ENCODE measurements at places on chromosomes 3 and 15. TPM values are rescaled to one million over a fixed set of nuclear protein-coding genes. Genes with fewer than 3 reads are reported as not detected.

The SCN11A gene
- not detected for total RNA-seq

DNA sequence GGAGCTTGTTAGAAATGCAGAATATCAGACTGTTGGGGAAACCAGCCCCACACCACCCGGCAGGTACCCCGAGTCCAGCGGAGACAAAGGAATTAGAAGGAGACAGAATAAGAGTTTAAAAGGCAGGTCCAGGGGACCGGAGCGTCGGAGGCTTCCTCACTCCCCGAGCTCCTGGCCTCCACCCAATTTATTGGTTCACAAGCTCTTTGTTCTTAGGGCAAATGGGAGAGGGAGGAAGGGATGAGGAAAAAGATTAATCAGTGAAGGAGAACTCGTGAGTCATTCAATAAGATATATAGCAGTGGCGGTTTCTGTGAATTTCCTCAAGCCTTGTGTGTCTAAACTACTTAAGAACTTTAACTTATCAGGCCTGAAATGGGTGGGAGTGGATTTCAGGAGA, 32.1 kb upstream of the WDR72 start:
- no peaks in the 10 kb centered on the region for H3K4me1 ChIP-seq
- H3K36me3 ChIP-seq: no peaks in the 10 kb centered on the region
- H3K4me3 ChIP-seq: no peak overlapping the region
- H3K27me3 ChIP-seq: no peaks in the 10 kb centered on the region

DNA sequence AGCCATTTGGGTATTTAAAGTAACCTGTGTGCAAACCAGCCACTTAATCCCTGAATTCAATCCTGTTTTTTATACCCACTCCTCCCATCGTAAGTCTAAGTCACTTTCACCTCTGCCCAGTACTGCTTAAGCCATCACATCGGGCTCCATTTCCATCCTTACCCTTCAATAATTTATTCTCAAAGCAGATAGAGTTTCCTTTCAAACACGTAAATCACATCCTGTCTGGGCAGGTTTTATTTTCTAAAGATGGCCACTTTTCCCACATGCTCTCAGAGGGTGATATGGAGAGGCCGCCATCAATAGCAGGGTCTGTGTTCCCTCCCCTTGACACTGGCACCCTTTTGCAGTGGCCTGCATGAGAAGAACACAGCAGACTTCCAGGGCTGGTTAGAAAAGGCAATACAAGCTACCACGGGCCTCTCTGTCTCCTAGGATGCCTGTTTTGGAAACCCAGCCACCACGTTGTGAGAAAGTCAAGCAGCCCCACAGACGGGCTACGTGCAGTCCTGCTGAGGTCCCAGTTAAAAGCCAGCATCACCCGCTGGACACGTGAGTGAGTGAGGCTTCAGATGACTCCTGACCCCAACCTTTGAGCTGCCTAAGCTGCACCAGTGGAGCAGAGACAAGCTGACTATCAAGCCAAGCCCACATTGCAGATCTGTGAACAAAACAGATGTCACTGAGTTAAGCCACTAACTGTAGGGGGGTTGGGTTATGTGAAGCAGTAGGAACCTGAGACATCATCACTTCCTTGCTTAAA, 241.8 kb upstream of the SLCO3A1 start:
- H3K36me3 ChIP-seq: no peaks in the 10 kb centered on the region
- DNase-seq: no peak
- no peak overlapping the region for H3K27ac ChIP-seq
- H3K4me3 ChIP-seq: no peak overlapping the region
- no peaks in the 10 kb centered on the region for H3K4me1 ChIP-seq

The STAC gene
- 17.6 TPM for total RNA-seq

DNA sequence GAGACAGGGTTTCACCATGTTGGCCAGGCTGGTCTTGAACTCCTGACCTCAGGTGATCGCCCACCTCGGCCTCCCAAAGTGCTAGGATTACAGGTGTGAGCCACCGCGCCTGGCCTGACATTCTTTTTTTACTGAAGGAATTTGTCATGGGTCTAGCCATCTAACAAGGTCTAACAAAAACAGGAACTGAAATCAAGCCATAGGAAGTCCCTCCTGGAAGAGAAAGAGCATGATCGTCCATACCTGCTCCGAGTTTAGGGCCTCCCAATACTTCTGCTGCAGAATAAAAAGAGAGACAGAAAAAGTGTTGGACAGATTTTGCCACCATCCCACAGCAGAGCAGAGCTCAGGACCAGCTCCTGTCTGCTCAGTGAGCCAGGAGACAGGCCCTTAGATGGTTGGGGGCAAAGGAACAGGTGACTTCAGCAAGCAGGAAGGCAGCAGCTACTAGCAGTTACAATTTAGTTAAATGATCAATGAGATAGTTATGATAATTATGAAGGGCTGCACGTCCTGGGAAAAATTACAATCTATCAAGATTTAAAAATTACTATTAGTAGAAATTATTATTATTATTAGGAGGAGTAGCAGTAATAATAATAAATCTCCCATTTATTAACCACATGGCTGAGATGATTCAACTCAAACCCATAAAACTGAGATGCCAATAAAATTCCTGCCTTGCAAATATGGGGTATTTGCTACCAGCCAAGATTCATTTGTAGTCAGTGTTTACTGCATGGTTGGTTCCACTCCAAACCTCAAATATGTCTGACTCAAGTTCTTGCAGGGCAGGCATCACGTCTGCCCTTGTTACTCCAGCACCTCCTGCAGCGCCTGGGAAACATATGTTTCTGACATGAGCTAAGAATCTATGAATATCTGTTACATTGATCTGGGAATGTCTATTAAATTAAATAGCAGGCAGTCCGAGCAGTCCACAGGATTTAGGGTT, 40.1 kb downstream of the TMEM44 start:
- H3K4me3 ChIP-seq: no peak overlapping the region
- peak; percentile 81 for DNase-seq
- no peaks in the 10 kb centered on the region for H3K27me3 ChIP-seq

DNA sequence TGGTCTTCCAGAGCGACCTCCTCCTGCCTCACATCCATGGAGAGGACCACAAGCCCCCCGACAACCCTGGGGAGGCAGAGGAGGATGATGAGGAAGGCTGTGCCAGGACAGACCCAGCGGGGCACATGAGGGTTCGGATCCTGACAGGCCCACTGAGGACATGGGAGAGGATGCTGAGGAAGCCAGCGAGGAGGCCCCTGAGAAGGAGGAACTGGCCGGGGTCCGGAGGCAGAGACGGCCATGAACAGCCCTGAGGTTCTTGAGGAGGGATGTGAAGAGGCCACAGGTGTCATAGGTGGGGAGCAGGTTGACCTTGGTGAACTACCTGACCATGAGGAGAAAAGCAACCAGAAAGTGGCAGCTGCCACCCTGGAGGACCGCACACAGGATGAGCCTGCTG, 54.9 kb upstream of the WNT7A start:
- H3K4me3 ChIP-seq: no peak overlapping the region
- H3K4me1 ChIP-seq: no peaks in the 10 kb centered on the region
- H3K27ac ChIP-seq: no peak overlapping the region
- DNase-seq: no peak
- H3K27me3 ChIP-seq: peaks cover 47% of the 10 kb centered on the region
- H3K36me3 ChIP-seq: no peaks in the 10 kb centered on the region

GRCh38 chr3:112814266-112814665, 32.4 kb downstream of the CD200R1L start:
- H3K27me3 ChIP-seq: no peaks in the 10 kb centered on the region
- peaks cover 33% of the 10 kb centered on the region for H3K4me1 ChIP-seq
- H3K27ac ChIP-seq: peak overlapping the region; percentile 39
- H3K36me3 ChIP-seq: no peaks in the 10 kb centered on the region
- peak; percentile 15 for DNase-seq

DNA sequence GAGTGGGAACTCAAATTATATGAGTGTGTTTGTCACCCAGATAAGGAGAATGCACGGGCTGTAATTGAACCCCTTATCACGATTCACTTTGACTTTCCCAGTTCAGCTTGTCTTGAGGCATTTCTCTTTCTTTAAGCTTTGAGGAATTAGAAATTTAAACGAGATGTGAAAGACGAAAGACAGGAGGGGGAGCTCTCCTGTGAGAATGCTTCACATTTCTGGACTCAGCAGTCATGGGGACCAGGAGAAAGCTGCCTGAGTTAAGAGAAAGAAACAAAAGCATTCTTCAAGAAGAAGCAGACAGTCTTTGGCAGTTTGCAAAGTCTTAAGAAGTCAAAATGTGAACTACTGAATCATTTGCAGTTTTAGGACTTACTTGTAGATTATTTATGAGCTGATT, 205.6 kb downstream of the NECTIN3 start:
- DNase-seq: no peak
- no peaks in the 10 kb centered on the region for H3K4me1 ChIP-seq
- no peak overlapping the region for H3K4me3 ChIP-seq
- H3K36me3 ChIP-seq: no peaks in the 10 kb centered on the region
- H3K27ac ChIP-seq: no peak overlapping the region

The LARP6 gene
- total RNA-seq: 31.2 TPM

The ARIH2 gene
- total RNA-seq: 86.1 TPM

- DNase-seq: no peak
- H3K4me1 ChIP-seq: no peaks in the 10 kb centered on the region
- no peaks in the 10 kb centered on the region for H3K36me3 ChIP-seq
- H3K4me3 ChIP-seq: no peak overlapping the region
- no peak overlapping the region for H3K27ac ChIP-seq
Observed at GRCh38 chr15:25177955-25178801, 223.4 kb downstream of the SNRPN start.

The PLSCR4 gene
- total RNA-seq: 8.3 TPM

DNA sequence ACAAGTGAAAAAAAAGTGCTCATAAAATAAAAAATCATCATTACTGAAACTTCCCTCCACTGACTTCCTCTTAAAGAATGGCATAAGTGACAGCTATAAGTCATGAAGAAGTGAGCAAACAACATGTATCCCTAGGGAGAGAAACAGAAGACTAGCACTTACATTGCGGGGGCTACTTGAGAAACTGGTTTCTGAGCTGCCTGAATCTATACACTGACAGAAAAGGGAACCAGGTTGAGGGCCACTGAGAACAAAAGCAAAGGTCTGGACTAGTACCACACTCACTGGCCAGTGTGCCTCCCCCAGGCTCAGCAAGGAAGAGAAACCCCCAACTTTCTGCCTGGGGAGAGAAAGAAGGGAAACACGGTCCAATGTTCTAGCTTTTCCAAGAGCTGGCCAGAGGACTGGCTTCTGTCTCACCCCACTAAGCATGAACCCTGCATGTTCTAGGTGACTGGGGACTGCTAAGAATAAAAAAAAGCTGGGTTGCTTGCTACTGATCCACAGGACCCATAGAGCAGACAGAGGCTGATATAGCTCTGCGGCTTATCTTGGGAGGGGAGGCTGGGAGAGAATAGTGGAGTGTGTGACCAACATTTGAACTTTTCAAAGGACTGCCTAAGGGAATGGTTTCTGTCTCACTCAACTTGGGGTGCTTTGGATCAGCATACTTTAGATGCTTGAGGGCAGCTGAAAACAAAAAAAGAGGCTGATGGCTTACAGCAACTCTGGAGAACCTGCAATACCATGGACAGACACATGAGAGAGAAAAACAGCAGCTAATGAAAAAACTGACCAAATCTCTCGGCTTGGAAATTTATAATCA, 8.1 kb downstream of the RAD18 start:
- DNase-seq: no peak
- no peaks in the 10 kb centered on the region for H3K27me3 ChIP-seq
- no peaks in the 10 kb centered on the region for H3K4me1 ChIP-seq
- H3K36me3 ChIP-seq: peaks cover 13% of the 10 kb centered on the region
- H3K27ac ChIP-seq: no peak overlapping the region

DNA sequence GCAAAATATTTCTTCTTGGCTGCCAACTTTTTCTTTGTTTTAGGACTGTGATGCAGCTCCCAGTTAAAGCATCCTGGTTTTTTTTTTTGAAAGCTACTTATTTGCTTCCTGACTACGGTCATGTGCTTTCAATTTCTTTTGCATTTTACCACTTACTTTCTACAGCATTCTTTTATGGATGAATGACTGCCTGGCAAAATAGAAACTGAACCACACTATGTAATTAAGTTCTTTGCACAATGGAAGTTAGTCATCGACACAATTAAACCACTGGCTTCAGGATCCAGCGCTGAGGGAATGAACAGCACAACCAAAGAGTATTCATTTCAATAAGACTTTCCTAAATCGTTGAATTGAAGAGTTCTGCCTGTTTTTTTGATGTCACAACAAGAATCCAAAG, 82.2 kb upstream of the EPHA3 start:
- no peak overlapping the region for H3K4me3 ChIP-seq
- H3K36me3 ChIP-seq: no peaks in the 10 kb centered on the region
- H3K27me3 ChIP-seq: no peaks in the 10 kb centered on the region

The MOBP gene
- not detected for total RNA-seq

GRCh38 chr15:84003791-84004503, 231.6 kb upstream of the GOLGA6L4 start:
- no peak overlapping the region for H3K4me3 ChIP-seq
- H3K4me1 ChIP-seq: no peaks in the 10 kb centered on the region
- no peaks in the 10 kb centered on the region for H3K27me3 ChIP-seq
- H3K36me3 ChIP-seq: no peaks in the 10 kb centered on the region
- no peak overlapping the region for H3K27ac ChIP-seq
- no peak for DNase-seq

DNA sequence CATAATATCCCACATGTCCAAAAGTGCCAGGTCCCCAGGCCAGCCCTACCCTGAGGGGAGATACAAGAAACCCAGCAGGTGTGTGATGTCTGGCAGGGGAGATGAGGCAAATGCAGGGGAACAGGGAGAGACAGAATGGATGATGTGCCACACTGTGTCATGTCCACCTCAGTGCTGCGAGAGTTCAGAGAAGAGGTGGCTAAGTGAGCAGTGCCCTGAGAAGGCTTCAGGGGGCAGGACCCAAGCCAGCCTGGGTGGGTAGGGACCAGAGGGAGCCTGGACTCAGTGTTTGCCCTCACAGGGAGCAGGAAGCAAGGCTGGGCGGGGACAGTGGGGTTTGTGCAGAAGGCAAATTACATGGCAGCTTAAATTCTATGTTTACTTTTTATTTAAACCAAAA, 61.2 kb downstream of the KLHL6 start:
- H3K4me3 ChIP-seq: no peak overlapping the region
- no peaks in the 10 kb centered on the region for H3K36me3 ChIP-seq
- no peak overlapping the region for H3K27ac ChIP-seq

DNA sequence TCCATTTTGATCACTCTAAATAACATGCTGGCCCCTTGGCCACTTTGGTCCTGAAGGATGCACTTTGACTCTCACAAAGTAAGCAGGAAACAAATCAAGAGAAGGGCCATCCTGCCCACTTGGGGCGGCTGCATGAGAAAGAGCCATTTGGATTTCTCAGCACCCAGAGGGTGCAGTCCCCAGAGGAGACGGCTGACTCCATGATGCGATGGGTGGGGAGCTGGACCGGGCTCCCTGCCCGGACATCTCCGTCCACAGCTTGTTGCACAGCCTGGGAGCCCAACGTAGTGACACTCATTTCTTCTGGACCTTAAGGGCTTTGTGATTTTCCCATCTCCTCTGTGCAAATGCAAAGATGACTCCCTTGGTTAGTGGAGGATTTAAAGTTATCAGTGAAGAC, 4.0 kb upstream of the HRH1 start:
- DNase-seq: no peak
- no peaks in the 10 kb centered on the region for H3K36me3 ChIP-seq
- peaks cover 32% of the 10 kb centered on the region for H3K4me1 ChIP-seq
- no peak overlapping the region for H3K27ac ChIP-seq

The RBSN gene
- total RNA-seq: 20.6 TPM

The GP5 gene
- not detected for total RNA-seq

The GPR160 gene
- total RNA-seq: 11.1 TPM

All from PC-9 (cell line).